ENCODE measurements at places on chromosomes 2 and 18. TPM values are rescaled to one million over a fixed set of nuclear protein-coding genes. Genes with fewer than 3 reads are reported as not detected.

The SERPINB4 gene
- total RNA-seq: 418 TPM

The SLC8A1 gene
- total RNA-seq: 1.3 TPM

The FSHR gene
- total RNA-seq: not detected

The OSR1 gene
- total RNA-seq: 0.96 TPM

The NYAP2 gene
- total RNA-seq: 0.32 TPM

The MARCO gene
- 0.80 TPM for total RNA-seq

The REEP1 gene
- 1.6 TPM for total RNA-seq

The ANO7 gene
- total RNA-seq: 0.12 TPM

Data from esophagus mucosa (tissue), 1 donor.